ENCODE measurements at places on chromosomes 3 and 15.

DNA sequence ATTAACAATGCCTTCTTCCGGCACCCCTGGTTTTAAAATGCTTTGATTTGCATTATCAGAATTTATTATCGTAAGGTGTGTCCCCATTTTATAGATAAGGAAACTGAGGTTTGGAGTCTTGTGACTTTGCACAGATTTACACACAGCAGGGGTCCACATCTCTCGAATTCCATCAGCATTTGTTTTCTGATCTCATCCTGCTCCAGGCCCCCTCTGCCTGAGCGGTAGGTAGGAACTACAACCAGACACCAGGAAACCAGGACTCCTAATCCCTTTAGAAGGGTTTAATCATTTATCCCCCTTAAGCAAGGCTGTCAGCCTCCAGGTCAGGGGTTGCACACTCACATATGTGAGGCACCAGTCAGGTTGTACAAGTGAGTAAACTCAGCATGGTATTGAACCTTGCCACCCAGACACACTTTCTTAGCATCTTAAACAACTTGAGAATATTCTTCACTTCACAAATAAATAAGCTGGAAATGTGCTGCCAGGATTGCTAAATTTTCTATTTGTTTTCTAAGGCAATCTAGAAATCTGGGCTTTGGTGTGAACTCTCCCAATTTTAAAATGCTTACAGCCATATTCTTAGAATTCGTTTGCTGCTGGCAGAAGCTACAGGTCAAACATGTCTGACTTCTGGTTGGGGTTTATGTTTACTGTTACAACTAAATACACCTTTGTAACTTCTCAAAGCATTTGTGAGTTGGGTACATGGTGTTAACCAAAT lies 31.7 kb upstream of the CMTM7 start:
- H3K4me3 ChIP-seq = no peak overlapping the region
- H3K36me3 ChIP-seq = no peaks in the 10 kb centered on the region
- no peaks in the 10 kb centered on the region for H3K4me1 ChIP-seq
- H3K27me3 ChIP-seq = no peaks in the 10 kb centered on the region
- no peak overlapping the region for H3K27ac ChIP-seq
- no peak for DNase-seq

- peaks cover 71% of the 10 kb centered on the region for H3K4me1 ChIP-seq
- no peaks in the 10 kb centered on the region for H3K27me3 ChIP-seq
- H3K4me3 ChIP-seq = peak overlapping the region; percentile 52
- DNase-seq = peak; percentile 78
- peak overlapping the region; percentile 83 for H3K27ac ChIP-seq
These were observed 141.4 kb downstream of the RBPMS2 start for GRCh38 chr15:64634027-64634426.

DNA sequence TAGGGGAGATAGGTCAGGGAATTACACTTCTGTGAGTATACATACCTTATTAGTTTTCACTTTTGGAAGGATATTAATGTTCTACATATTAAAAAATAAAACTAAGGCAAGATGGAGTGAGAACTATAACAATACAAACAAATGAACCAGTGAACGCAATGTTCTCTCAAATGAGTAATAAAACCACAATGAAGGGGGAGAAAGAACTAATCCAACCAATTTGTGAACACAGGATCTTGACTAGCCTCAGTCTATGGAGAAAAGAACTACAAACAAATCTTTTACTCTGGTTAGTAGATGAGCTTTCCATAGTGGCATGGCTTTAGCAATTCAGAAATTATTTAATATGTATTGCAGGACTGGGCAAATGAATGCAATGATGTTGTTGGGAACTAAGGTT lies 26.9 kb upstream of the ATOSA start:
- no peaks in the 10 kb centered on the region for H3K4me1 ChIP-seq
- peaks cover 9% of the 10 kb centered on the region for H3K27me3 ChIP-seq
- no peak overlapping the region for H3K27ac ChIP-seq
- no peaks in the 10 kb centered on the region for H3K36me3 ChIP-seq
- no peak overlapping the region for H3K4me3 ChIP-seq

GRCh38 chr3:155554777-155555451 lies 190.0 kb downstream of the PLCH1 start:
- peaks cover 6% of the 10 kb centered on the region for H3K27me3 ChIP-seq
- H3K4me1 ChIP-seq = peaks cover 40% of the 10 kb centered on the region
- peak overlapping the region; percentile 39 for H3K4me3 ChIP-seq
- peak; percentile 70 for DNase-seq
- peak overlapping the region; percentile 78 for H3K27ac ChIP-seq

GRCh38 chr3:179347345-179348194 lies at the start of gene MFN1:
Gene MFN1 (plus strand): TSS chr3:179347709. CDS start chr3:179348852, 1,143 bp downstream.
- peaks cover 14% of the 10 kb centered on the region for H3K36me3 ChIP-seq
- peak within 1 kb of the TSS; percentile 94 for H3K4me3 ChIP-seq
- H3K27ac ChIP-seq = peak within 1 kb of the TSS; percentile 93
- no peaks in the 10 kb centered on the region for H3K27me3 ChIP-seq

- peaks cover 31% of the 10 kb centered on the region for H3K4me1 ChIP-seq
- DNase-seq = no peak
- H3K36me3 ChIP-seq = no peaks in the 10 kb centered on the region
- H3K4me3 ChIP-seq = no peak overlapping the region
These were observed 50.0 kb upstream of the PLCL2 start for GRCh38 chr3:16834753-16835152.

GRCh38 chr15:90641581-90642463 lies 75.3 kb upstream of the BLM start:
- H3K4me3 ChIP-seq = no peak overlapping the region
- peaks cover 8% of the 10 kb centered on the region for H3K4me1 ChIP-seq
- no peaks in the 10 kb centered on the region for H3K27me3 ChIP-seq
- H3K36me3 ChIP-seq = peaks cover 51% of the 10 kb centered on the region

- DNase-seq = no peak
- peaks cover 21% of the 10 kb centered on the region for H3K27me3 ChIP-seq
- H3K36me3 ChIP-seq = no peaks in the 10 kb centered on the region
- H3K4me3 ChIP-seq = no peak overlapping the region
- no peaks in the 10 kb centered on the region for H3K4me1 ChIP-seq
These were observed 50.4 kb downstream of the SLC2A2 start for GRCh38 chr3:170976190-170976519.

DNA sequence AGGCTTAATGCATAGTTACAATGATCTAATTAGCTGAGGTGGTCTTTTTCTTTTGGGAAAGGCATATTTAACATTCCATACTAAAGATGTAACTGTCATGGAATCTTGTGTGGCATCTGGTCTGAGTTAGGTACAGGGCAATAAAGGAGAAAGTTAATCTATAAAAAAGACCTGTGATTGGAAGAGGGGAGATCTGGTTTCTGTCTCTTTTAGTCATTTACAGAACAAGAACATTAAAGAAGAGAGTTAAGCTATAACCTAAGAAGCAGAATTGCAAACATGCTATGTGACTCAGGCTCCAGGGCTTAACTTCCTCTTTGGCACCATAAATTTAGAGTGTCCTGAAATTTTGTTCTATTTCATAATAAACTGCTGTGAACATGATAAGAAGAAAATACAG lies 47.2 kb upstream of the MME start:
- no peak overlapping the region for H3K27ac ChIP-seq
- no peak overlapping the region for H3K4me3 ChIP-seq
- DNase-seq = no peak
- H3K36me3 ChIP-seq = no peaks in the 10 kb centered on the region
- H3K4me1 ChIP-seq = no peaks in the 10 kb centered on the region

DNA sequence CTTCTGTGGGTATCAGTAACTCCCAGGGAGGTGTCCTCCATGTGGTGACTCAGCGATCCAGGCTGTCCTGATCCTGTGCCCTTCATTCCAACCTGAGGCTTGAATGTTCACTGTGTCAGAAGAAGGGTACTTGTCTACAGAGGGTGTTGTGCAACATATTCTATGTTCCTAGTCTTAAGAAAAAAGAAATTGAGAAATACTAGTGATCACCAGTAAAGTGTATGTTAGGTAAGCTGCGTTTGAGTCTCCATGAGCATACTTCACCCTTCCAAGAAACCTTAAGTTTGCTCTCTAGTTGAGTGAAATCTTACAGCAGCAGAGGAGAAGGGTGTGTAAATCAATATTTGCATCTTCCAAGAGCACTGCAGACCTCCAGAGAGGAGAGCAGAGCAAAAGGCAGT lies 122.2 kb upstream of the SLC24A5 start:
- no peak overlapping the region for H3K27ac ChIP-seq
- no peak for DNase-seq
- H3K4me3 ChIP-seq = no peak overlapping the region
- H3K36me3 ChIP-seq = no peaks in the 10 kb centered on the region
- no peaks in the 10 kb centered on the region for H3K4me1 ChIP-seq
- peaks cover 2% of the 10 kb centered on the region for H3K27me3 ChIP-seq

- no peak overlapping the region for H3K4me3 ChIP-seq
- no peak for DNase-seq
- H3K36me3 ChIP-seq = no peaks in the 10 kb centered on the region
- no peak overlapping the region for H3K27ac ChIP-seq
These were observed 22.6 kb upstream of the FSTL1 start for GRCh38 chr3:120473389-120473788.

- DNase-seq = no peak
- H3K27ac ChIP-seq = no peak overlapping the region
- H3K4me1 ChIP-seq = no peaks in the 10 kb centered on the region
These were observed 169.2 kb downstream of the ROBO1 start for GRCh38 chr3:79598594-79598993.

DNA sequence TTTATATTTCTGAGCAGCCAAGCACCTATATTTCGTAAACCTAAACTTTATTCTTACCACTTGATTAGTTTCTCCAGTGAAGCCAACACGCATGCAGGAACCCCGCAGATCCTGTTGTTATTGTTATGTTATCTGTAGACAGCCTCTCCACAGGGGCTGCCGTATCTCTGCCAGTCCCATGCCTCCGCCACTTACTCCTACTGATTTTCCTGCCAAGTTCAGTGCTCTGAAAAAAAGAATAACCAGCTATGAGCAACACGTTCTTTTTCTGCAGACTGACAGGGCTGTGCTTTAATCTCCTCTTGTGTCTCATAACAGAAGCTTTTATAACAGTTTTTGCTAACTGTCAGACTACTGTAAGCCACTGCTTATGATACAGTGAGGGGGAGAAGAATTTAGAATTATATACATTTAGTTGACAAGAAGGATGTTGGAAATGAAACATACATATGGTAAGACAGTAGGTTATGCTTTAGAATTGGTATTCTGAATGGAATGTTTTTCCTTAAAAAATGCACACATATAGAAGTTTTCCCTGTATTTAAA lies 347.4 kb downstream of the SI start:
- no peak overlapping the region for H3K27ac ChIP-seq
- DNase-seq = no peak
- no peaks in the 10 kb centered on the region for H3K27me3 ChIP-seq
- no peak overlapping the region for H3K4me3 ChIP-seq
- H3K36me3 ChIP-seq = no peaks in the 10 kb centered on the region

DNA sequence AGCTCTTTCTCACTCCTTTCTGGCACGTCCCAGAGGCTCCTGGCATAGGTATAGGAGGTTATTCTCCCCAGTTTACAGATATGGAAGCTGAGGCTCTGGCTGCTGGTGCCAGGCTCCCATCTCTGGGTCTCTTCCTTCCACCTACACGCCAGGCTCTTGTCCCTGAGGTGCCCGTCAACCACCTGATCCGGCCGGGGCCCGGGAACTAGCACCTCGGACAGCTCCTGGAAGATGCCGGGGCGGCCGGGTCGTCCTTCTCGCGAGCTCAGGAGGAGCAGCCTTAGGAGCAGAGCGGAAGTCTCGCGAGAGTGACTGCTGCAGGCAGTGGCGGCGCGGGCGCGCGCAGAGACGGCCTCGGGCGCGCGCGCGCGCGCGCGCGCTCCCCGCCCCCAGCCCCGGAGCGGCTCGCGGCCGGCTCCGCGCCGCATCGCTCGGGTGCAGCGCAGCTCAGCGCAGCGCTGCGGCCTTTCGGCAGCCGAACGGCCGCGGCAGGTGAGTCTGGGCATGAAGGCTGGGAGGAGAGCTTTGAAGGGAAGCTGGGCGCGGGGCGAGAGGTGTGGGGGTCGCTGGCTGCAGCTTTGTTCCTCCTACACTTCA lies at the start of gene SCAMP5:
Gene SCAMP5, plus strand, starts transcription at position 382 of the 597 bp plus-strand sequence. CDS start 16,277 bp downstream, outside the sequence.
- no peaks in the 10 kb centered on the region for H3K36me3 ChIP-seq
- peaks cover 36% of the 10 kb centered on the region for H3K27me3 ChIP-seq
- H3K4me1 ChIP-seq = peaks cover 14% of the 10 kb centered on the region

DNA sequence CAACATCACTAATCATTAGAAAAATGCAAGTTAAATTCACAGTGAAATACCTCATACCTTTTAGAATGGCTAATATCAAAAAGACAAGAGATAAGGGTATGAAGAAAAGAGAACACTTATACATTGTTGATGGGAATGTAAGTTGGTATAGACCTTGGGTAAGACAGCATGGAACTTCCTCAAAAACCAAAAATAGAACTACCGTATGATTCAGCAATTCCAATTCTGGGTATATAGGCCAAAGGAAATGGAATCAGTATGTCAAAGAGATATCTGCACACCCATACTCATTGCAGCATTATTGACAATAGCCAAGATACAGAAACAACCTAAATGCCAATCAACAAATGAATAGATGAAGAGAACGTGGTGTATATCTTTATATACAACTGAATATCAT lies 166.8 kb upstream of the LRRN1 start:
- DNase-seq = no peak
- no peak overlapping the region for H3K27ac ChIP-seq
- H3K4me3 ChIP-seq = no peak overlapping the region
- H3K36me3 ChIP-seq = no peaks in the 10 kb centered on the region
- no peaks in the 10 kb centered on the region for H3K4me1 ChIP-seq
- no peaks in the 10 kb centered on the region for H3K27me3 ChIP-seq

DNA sequence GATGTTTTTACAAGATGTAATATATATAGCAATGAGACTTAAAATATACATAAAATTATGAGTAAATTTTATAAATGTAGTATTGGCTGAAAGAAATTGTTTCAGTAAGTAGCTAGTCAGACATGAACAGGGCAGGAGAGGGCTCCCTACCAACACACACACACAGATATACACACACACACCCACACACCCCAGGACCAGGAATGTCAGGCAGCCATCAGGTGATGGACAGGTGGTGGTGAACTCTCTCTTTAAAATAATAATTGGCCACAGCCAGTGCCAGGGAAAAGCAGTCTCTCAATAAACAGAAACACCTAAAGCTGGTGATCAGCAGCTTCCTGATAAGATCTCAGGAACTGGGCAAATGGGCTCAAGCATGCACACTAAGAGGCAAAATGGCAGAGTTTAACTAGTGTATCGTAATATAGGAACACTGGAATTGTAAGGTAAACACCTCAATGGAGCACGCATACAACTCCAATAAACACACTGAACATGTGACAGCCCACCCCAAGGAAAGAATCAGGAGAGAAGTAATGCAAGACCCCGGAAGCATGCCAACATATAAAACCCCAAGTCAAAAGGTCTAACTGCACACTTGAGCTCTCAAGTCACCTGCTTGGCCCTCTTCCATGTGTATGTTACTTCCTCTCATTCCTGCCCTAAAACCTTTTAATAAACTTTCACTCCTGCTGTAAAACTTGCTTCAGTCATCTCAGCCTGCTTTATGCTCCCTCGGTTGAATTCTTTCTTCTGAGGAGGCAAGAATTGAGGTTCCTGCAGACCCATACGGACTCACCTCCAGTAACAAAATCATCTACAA lies 1034.1 kb upstream of the SEMA6D start:
- no peak overlapping the region for H3K4me3 ChIP-seq
- no peaks in the 10 kb centered on the region for H3K36me3 ChIP-seq
- no peaks in the 10 kb centered on the region for H3K27me3 ChIP-seq
- no peak for DNase-seq

GRCh38 chr15:39444735-39445470 lies 136.0 kb upstream of the THBS1 start:
- H3K36me3 ChIP-seq = no peaks in the 10 kb centered on the region
- no peak overlapping the region for H3K27ac ChIP-seq
- no peaks in the 10 kb centered on the region for H3K4me1 ChIP-seq
- peaks cover 12% of the 10 kb centered on the region for H3K27me3 ChIP-seq

- no peak overlapping the region for H3K27ac ChIP-seq
- H3K4me1 ChIP-seq = peaks cover 6% of the 10 kb centered on the region
- H3K27me3 ChIP-seq = no peaks in the 10 kb centered on the region
These were observed 49.5 kb downstream of the CMC1 start for GRCh38 chr3:28290863-28291300.

All from activated CD8-positive, alpha-beta T cell treated with anti-CD3 and anti-CD28 coated beads, Interleukin-2, amount 10 ng/mL, durations not matched to agents 7 days and 5 days (primary cell).